Suppressor macrophage treated with lipopolysaccharide for 4 hours (primary cell): ENCODE measurements at places on chromosomes 2 and 18.

DNA sequence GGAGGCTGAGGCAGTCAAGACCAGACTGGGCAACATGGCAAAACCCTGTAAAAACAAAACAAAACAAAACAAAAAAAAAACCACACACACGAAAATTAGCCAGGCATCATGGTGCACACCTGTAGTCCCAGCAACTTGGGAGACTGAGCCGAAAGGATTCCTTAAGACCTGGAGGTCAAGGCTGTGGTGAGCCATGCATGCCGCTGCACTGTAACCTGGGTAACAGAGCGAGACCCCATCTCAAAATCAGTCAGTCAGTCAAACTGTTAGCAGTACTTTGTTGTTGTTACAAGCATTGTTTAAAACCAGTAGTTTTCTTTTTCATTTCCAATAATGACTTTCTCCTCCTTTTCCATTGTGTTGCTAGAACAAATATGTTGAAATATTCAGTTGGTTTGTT, 21.7 kb downstream of the EPB41L5 start:
- DNase-seq: no peak

DNA sequence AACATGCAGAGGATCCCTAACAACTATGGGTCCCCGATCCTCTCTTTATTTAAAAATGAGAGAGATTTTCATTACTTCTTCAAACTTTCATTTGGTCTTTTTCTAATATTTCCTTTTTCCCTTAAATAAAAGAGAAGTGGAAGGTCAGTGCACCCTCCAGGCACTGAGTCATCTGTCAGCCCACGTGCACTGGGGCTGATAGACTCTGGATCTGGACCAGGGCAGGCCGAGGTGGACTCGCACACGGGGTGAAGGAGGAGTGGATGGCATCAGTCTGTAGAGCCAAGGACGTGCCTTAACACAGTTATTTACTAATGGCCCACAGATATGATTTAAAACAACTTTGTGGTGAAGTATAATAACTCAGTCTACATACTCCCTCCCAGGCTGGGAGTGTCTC, 214.4 kb upstream of the TMEM200C start:
- peak; percentile 25 for DNase-seq

GRCh38 chr18:24060644-24061043, 46.1 kb downstream of the TTC39C start:
- no peak for DNase-seq

- no peak for DNase-seq
Measured at GRCh38 chr2:39542523-39542922, 105.4 kb upstream of the MAP4K3 start.

DNA sequence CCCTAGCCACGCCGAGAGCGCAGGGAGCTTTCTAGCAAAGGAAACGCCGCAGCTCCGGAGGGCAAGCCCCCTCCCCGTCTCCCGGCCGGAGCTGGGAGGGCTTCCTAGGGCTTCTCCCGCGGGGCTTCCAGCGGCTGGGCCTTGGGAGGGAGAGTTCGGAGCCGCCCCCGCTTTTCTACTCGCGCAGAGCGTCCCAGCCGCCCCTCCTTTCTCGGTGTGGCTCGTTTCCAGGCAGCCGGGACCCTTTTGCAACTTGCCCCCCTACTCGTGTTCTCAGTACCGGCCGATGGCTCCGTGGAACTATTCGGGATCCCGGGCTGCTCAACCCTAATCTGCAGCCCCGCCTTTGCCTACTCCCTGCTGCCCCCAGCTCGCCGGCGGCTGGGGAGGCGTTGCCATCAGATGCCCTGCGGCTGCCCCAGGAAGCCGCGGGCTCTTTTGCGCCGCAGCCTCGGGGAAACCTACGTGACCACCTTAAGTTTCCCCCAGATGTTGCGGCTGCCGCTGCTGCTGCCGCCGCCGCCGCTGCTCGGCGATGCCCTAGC, 1.5 kb upstream of the NR4A2 start:
- DNase-seq: peak; percentile 76

DNA sequence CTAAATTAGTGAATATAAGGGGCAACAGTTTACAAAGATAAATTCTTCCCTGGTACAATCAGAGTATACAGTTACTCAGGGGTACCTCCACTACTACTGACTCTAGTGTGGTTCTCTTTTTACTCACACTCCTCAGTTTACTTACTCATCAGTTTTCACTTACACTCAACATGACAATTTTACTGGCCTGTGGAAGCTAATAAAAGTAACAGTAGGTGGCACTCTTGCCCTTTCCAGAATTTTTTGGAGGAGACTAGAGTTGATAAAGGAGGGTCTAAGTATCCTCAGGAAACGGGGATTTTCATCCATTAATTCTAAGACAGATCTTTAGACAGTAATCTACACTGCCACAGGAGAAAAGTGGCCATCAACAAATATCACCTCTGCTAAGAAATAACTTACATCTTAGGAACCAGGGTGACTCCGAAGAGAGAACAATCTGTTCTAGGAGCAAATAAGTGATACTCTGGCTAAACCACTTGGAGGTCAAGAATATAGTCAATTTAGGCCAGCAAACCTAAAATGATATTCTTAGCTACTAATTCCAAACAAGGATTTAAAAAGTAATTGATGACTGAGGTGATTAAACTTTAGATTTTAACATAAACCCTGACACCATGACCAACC, 61.3 kb downstream of the ATL2 start:
- DNase-seq: peak; percentile 71

DNA sequence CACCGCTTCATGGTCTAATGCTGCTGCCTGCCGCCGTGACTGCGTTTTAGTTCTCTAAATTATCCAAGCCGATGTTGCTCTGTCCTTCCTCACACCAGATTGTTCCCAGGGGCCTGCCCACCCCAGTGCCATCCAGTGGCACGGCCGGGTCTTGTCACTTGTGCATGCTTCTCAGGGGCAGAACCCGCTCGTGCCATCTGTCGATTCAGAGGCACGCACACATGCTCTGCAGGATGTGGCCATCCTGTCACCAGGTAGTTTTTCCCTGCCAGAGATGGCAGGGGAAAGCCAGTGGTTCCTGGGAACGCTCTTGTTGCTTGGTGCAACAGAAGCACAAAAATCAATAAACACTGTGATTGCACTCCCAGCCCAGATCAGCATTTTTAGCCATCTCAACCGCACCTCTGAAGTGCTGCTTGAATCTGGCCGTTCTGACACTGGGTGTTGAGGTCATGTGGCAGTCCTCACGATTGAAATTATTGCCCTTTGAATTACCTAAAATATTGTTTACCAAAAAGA, 119.6 kb upstream of the BOD1L2 start:
- DNase-seq: no peak

GRCh38 chr2:242020196-242021004, 150.9 kb downstream of the RTP5 start:
- no peak for DNase-seq

DNA sequence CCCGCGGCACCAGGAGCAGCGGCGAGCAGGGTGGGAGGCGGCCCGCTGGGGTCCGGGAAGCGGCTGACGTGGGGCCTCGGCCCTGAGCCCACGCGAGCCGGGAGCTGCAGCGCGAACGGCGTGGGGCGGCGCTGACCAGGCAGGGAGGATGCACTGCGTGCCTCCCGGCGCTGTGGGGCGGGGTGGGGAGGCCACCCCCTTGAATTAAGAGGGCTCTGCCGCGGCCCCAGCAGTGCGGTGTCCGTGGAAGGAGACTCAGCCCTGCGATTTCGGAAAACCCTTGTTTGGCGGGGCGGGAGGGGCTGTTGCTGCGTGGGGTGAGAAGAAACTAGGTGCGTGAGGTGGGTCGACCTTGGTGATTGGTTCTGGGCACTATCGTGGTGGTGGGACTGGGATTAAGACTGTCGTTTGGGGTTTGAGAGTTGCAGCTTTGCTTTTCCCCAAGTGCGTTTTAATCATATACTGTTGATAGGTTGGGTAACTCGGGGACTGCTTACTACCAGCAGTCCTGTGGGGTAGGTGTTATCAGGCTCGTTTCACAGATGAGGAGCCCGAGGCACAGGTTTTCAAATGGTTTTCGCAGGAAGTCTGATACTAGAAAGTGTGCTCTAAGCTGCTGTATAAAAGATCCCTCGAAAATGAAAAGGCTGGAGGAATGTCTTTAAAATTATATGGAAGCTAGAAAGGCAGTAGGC, 722 bp downstream of the ACSL3 start:
- DNase-seq: peak; percentile 61

GRCh38 chr2:197137826-197138477, 172.6 kb downstream of the ANKRD44 start:
- peak; percentile 44 for DNase-seq

GRCh38 chr2:209663656-209664055, 108.0 kb upstream of the UNC80 start:
- DNase-seq: no peak

- no peak for DNase-seq
Measured at GRCh38 chr2:230871361-230872150, 6.8 kb downstream of the ITM2C start.

DNA sequence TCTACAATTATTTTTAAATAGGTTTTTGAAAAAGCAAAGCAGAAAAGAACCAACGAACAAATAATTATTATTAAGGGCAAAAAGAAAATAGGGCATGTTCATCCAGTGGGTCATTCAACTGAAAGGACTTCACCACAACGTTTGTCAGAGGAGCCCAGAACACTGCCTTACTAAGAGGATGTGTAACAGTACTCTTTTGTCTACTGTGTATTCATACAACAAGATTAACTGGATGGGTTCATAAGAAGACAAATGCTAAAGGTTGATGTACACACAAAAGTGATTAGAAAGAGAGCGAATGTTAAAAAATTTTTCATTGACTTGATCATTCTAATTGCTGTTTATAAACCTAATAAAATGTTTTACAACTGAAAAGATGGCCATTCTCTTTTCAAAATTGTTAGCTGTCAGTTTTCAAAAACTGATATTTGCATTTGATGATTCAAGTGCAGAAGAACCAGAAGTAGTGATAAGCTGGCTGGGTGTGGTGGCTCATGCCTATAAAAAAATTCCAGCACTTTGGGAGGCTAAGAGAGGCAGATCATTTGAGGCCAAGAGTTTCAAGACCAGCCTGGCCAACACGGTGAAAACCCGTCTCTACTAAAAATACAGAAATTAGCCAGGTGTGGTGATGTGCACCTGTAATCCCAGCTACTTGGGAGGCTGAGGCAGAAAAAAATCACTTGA, 33.1 kb downstream of the MGAT4A start:
- no peak for DNase-seq

DNA sequence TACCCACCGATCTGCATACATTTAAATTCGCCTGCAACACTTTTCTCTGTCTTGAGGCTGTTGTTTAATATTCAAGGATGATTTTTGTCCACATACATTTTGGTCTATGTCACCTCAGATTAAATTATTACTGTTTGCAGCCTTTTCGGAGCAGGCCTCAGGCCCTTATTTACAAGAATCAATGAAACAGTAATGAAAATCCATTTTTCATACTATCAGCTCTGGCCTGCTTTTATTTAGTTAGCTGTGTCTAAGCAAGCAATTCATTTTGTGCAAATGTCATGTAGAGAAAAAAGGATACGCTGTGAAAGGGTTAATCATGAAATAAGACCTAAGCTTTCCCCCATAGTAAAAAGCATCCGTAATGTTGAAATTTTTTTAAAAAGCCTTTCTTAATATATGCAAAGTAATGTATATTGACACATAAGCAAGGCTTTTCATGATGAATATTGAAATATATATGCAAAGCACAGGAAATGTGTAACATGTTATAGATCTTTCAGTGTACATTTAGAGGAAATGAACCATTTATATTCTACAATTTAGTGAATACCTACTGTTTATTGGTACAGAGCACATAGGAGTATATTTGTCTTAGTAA, 1135.3 kb upstream of the ZEB2 start:
- no peak for DNase-seq

DNA sequence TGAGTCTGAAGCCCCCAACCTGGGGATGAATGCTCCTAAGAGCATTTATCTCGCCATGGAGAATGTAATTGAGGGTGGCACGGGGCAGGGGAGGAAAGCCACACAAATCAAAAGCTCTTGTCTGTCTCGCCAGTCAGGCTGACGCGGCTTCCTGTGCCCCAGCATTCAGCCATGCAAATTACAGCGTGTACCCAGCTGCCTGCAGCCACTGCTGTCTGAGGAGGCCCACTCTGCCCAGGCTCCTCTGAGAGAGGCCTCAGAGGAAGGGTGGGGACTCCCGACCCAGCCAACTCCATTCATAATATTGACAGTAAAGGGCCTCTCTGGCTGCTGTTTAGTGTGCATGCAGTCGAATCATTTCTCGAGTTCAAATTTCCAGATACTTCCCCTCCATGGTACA, 22.0 kb downstream of the SMAD7 start:
- peak; percentile 59 for DNase-seq

- DNase-seq: no peak
Measured at GRCh38 chr2:58405341-58405740, 164.2 kb upstream of the FANCL start.

- no peak for DNase-seq
Measured at GRCh38 chr2:5677133-5677532, 15.1 kb upstream of the SOX11 start.

DNA sequence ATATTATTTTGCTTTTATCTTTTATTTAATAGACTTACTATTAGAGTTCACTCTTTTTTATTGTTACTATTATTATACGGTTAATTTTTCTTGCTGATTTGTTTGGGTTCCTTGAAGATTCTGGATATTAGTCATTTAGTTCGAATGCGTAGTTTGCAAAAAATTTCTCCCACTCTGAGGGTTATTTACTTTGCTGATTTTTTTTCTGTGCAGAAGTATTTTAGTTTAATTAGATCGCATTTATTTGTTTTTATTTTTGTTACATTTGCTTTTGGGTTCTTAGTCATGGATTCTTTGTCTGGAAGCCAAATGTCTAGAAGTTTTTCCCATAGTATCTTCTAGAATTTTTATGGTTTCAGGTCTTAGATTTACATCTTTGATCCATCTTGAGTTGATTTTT, 585.2 kb downstream of the CPS1 start:
- DNase-seq: no peak

GRCh38 chr18:54812885-54813284, 15.4 kb upstream of the RAB27B start:
- no peak for DNase-seq

DNA sequence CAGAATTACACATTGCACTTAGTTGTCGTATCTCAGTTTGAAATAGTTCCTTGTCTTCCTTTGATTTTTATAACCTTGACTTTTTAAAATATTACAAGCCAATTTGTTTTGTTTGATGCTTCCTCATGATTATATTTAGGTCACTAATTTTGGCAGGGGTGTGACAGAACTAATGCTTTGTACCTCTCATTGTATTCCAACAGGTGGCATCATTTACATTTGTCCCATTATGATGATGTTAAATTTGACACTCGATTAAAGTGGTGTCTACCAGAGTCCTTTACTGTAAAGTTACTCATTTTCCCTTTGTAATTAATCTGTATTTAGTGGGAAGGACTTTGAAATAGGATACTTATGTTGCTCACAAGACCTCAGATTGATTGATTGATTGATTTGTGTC, 21.5 kb upstream of the MFSD2B start:
- no peak for DNase-seq

- DNase-seq: no peak
Measured at GRCh38 chr2:166239548-166239947, 111.7 kb upstream of the SCN1A start.
